Psoas muscle (tissue), 8 donors: ENCODE measurements at places on chromosomes 4 and X. TPM values are rescaled to one million over a fixed set of nuclear protein-coding genes. Genes with fewer than 3 reads are reported as not detected.

DNA sequence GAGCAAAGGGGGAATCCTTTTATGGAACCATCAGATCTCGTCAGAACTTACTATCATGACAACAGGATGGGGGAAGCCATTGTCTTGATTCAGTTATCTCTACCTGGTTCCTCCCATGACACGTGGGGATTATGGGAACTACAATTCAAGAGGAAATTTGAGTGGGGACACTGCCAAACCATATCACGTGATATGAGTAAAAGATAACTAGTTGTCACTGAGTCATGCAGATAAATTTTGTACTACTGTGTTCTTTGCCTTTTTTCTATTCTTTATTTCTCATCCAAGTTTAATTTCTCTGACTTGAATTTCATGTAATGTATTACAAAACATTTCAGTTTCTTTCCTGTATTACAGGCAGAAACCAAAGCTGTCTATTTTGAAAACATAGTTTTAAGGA lies 383.2 kb downstream of the EPHA5 start:
- DNase-seq, result no peak

DNA sequence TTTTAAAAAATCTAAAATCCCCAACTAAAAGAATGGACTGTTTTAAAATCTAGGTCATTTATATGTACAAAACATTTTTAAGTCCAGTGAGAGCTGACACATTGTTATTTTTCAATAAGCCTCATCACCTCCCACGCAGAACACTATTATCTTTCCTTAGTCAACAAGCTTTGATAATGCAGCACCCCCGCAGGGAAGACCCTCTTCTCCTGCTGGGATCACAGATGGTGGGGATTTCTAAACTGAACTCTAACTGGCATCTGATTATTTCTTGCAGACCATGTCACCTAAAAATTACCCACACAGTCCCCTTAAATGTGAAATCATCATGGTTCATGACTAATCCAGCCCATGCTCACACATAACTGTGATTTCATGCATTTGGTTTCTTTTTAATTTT lies 11.6 kb downstream of the SYTL4 start:
- no peak for DNase-seq

- no peak for DNase-seq
These were observed 262.0 kb downstream of the BCOR start for GRCh38 chrX:39835776-39836175.

- DNase-seq, result no peak
These were observed 22.6 kb upstream of the GNRHR start for GRCh38 chr4:67776746-67777145.

GRCh38 chr4:183872531-183872930 lies 32.6 kb upstream of the STOX2 start:
- DNase-seq, result no peak

GRCh38 chrX:37785569-37785968 lies 5.7 kb downstream of the CYBB start:
- no peak for DNase-seq

- DNase-seq, result no peak
These were observed 21.0 kb downstream of the MSN start for GRCh38 chrX:65688403-65688871.

GRCh38 chr4:78410676-78411075 lies 140.9 kb upstream of the ANXA3 start:
- no peak for DNase-seq

DNA sequence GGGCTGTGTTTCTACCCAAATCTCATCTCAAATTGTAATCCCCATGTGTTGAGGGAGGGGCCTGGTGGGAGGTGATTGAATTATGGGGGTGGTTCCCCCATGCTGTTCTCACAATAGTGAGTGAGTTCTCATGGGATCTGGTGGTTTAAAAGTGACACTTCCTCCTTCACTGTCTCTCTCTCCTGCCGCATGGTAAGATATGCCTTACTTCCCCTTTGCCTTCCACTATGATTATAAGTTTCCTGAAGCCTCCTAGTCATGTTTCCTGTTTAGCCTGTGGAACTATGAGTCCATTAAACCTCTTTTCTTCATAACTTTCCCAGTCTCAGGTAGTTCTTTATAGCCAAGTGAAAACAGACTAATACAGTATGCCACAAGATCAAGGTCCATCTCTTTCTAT lies 70.0 kb upstream of the MSX1 start:
- no peak for DNase-seq

GRCh38 chrX:136354201-136354600 lies 53.4 kb downstream of the ADGRG4 start:
- no peak for DNase-seq

The RASSF6 gene
- total RNA-seq, result not detected

The CNGA2 gene
- total RNA-seq, result not detected

The DNAAF6 gene
- total RNA-seq, result not detected

The TMSB15B gene
- 1.0 TPM for total RNA-seq

The GABRQ gene
- not detected for total RNA-seq

The IQCM gene
- 1.1 TPM for total RNA-seq

The MAGEB17 gene
- not detected for total RNA-seq

The TRIM2 gene
- total RNA-seq, result 3.9 TPM

The SUPT20HL1 gene
- total RNA-seq, result not detected
